ENCODE measurements at places on chromosomes 6 and 20. TPM values are rescaled to one million over a fixed set of nuclear protein-coding genes. Genes with fewer than 3 reads are reported as not detected.

The DUSP15 gene
- total RNA-seq, result 0.83 TPM

The EPPIN gene
- total RNA-seq, result not detected

The ENTPD6 gene
- 43.0 TPM for total RNA-seq

The SNAP25 gene
- 4.8 TPM for total RNA-seq

The ULBP1 gene
- not detected for total RNA-seq

The SLC26A8 gene
- total RNA-seq, result not detected

The FANCE gene
- 6.3 TPM for total RNA-seq

The SLC22A7 gene
- not detected for total RNA-seq

The SEMG1 gene
- total RNA-seq, result not detected

GRCh38 chr6:38815250-38815649, 100.1 kb downstream of the DNAH8 start:
- DNase-seq, result no peak

GRCh38 chr6:158603261-158604047, 41.1 kb downstream of the DYNLT1 start:
- no peak for DNase-seq

DNA sequence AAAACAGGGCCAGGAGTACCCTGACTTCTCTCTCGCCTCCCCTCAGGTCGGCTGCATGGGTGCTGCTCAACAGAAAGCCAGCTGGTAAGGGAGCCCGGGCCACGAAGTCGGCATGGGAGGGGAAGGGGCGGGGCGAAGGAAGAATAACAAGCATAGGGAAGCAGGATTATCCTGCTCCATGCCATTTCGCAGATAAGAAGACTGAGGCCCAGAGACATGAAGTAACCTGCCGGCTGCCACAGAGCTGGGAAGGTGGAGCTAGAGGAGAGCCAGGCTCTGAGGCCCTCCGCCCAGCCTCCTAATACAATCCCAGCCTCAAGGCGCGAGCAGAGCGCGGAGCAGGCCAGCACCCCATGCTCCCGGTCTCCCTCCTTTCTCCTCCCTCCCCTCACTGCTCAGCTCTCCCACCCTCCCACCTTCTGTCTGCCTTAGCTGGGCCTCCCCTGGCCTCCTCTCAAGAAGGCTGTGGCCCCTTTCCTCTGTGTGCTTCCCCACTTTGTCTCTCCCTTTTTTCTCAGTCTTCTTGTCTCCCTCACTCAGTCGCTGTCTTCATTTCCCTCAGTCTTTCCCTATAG, 13.2 kb upstream of the HMGA1 start:
- no peak for DNase-seq

DNA sequence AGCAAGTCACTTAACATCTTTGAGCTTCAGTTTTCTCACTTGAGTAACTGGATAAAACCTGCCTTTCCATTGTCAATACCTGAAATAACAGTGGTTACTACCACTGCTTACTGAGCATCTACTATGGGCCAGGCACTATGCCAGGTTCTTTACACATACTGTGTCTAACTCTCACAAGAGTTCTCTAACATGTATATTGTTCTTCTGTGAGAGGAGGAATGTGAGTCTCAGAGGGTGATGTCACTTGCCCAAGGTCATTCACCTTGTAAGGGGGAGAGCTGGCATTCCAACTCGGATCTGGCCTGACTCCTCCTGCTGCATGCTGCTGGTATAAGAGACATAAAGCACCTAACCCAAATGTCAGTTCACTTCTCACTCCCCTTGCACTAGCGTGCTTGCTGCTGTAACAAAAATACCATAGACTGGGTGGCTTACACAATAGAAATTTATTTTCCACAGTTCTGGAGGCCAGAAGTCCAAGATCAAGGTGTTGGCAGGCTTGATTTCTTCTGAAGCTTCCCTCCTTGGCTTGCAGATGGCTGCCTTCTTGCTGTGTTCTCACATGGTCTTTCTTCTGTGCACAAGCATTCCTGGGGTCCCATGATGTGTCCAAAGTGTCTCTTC, 21.9 kb upstream of the SGK2 start:
- no peak for DNase-seq

GRCh38 chr6:33965766-33966165, 162.0 kb upstream of the MLN start:
- no peak for DNase-seq

GRCh38 chr6:14626556-14626955, 509.0 kb downstream of the CD83 start:
- DNase-seq, result no peak

DNA sequence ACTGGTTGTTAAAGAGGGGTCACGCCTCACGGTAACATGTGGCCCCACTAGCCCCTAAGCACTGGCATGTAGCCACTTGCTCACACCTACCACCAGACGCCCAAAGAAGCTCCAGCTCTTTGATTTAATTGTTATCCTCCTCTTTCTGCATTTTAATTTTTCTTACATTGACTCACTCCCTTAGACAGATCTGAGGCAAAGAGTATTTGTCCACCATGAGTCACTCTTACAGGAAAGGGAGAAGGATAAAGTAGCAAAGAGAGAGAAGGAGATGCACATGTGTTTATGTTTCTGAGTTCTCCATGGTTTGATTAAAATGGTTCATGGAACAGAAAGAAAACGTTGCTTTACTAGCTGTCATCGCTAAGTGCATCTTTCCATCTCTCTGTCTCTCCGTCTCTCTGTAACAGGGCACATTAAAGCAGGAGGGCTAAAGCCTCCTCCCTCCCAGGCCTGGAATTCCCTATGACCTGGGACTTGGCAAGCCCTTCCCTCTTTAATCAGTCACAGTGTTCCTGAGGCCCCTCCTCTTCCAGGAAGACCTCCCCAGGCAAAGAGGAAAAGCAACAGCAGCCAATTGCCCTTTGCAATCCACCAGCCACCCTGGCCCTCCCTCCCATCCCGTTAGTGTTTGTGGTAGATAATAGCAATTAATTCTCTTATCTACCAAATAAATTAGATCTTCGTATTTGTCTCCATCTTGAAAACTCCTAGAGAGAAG, 112.8 kb upstream of the TSHZ2 start:
- no peak for DNase-seq

GRCh38 chr6:5211492-5211891, 49.3 kb downstream of the LYRM4 start:
- no peak for DNase-seq

DNA sequence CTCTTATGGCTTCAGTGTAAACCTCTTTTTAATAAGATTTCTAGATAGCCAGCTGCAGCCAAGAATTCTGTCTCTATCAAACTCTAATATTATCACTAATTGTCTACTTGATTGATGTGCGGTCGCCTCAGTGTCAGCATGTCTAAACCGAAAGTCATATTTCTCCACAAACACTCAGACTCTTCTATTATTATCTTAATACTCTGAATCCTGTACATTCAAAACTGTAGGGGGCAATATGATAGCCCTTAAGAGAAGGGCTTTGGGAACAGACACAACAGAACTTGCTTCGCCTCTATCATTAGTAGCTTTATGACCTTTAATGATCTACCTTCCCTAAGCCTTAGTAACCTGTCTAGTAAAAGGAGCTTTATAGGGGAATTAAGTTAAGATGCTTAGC, 379.7 kb upstream of the PTCHD4 start:
- no peak for DNase-seq

Data from esophagus muscularis mucosa (tissue), 4 donors.